ENCODE measurements at places on chromosomes 12 and 14.

DNA sequence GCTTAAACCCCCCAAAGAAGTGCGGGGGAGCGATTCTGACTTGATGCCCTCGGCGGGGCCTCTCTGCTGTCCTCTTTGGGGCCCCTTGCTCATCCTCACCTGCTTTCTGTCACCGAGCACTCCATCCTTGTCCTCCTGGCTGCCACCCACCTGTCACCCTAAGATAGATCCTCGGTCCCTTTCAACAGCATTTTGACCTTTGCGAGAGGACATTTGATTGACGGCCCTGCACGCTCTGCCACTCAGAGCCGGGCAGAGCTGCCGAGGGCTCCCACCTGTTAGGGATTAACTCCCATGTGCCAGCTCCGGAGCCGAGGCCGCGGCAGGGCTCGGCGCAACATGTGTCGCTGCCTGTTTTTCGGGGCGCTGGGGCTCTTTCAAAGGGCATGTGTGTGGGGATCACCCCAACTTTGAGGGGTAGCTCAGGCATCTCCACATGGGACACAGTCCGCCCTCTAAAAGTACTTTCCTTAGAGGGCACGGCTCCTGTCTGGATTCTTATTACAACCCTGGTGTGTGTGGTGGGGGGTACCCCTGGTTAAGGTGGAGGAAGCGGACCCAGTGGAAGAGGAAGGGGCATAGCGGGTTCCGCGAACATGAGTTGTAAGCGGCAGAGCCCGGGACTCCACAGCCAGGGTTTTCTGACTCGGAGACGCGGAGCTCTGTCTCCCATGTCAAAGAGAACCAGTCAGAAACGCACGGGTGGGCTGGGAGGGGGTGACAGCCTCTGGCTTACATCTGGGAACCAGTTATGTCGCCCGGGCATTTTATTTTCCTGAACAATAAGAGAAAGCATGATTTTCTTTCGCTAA, 811 bp upstream of the MEG3 start:
- no peak for DNase-seq

DNA sequence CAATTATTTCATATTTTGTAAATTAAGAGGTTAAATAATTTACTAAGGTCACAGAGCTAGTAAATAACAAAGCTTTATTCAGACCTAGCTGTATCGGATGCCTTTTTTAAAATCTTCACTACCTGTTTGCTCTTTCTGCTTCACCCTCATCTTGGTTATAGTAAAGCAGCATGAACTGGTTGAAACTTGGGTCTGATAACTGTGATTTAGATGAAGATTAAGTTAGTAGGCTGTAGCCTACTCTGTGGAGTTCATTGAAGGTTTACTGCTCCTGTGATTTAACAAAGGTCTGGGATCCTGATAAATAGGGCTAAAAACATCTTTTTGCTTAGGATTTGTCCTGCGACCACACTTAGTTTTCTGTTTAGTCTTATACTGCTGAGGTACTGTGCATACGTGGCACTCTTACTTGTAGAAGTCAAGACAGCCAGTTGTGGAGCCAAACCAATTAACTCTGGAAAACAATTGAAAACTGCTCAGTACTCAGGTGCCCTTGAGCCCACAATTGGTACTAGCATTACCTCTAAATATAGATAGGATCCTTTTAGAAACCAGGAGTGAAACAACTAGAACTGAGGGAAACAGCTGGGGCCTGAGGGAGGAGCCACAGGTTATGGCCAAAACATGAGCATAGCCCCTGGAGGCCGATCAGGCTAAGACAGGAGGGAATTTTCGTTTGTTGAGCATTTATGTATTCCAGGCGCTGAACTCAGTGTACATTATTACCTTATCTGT, 2.3 kb downstream of the SPATS2 start:
- DNase-seq: peak; percentile 72

- no peak for DNase-seq
Measured at GRCh38 chr14:51474854-51475253, 176.9 kb upstream of the FRMD6 start.

DNA sequence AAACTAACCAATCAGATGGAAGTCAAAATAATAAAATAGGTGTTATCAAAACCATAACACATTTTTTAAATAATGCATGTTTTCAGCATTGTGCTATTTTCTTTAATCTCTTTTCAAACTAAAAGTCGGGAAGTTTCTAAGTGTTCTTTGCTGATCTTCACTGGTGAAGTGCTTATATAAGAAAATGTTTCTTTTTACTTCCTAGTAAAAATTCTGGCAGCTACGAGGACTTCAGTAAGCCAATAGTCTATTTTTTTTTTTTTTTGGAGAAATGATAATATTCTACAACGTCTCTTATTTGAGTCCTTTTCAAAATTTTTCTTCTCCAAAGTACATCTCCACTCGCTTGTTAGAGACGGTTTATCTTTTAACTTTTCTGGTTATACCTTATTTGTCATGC, 448.0 kb downstream of the SLC6A15 start:
- no peak for DNase-seq

DNA sequence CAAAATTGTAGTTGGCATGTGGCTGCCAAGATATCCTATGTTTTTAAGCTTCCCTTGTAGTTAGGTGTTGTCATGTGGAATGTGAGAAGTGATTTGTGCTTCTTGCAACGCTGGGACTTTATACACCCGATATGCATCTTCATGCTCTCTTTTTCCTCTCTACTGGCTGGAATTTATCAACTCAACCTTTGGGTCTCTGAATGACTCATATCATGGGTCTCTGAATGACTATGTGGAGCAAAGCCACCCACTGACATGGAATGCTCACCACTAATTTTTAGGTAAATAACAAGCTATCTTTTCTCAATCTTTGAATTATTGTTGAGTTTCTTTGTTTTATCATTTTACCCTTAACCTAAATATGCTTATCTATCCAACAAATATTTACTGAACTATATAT, 144.6 kb downstream of the ATP23 start:
- DNase-seq: no peak

- DNase-seq: no peak
Measured at GRCh38 chr12:62783881-62784280, 151.1 kb downstream of the PPM1H start.

DNA sequence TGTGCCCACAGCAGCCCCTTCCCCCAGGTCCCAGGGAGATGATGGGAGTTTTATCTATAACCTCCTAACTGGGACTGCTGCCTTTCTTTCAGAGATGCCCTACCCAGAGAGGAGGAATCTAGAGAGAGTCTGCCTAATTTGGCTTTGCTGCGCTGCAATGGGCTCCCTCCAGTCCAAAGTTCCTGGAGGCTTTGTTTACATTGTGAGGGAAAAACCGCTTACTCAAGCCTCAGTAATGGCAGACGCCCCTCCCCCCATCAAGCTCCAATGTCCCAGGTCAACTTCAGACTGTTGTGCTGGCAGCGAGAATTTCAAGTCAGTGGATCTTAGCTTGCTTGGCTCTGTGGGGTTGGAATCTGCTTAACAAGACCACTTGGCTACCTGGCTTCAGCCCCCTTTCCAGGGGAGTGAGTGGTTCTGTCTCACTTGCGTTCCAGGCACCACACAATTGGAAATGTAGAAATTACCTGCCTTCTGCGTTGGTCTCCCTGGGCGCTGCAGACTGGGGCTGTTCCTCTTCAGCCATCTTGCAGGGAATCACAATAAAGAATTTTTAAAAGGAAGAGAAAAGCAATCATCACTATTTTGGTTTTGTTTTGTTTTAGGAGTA, 262.5 kb downstream of the FOXG1 start:
- no peak for DNase-seq

GRCh38 chr12:2049604-2050540, 2.9 kb upstream of the CACNA1C start:
- DNase-seq: no peak

GRCh38 chr12:70609739-70610491, 27.3 kb downstream of the PTPRB start:
- DNase-seq: no peak

DNA sequence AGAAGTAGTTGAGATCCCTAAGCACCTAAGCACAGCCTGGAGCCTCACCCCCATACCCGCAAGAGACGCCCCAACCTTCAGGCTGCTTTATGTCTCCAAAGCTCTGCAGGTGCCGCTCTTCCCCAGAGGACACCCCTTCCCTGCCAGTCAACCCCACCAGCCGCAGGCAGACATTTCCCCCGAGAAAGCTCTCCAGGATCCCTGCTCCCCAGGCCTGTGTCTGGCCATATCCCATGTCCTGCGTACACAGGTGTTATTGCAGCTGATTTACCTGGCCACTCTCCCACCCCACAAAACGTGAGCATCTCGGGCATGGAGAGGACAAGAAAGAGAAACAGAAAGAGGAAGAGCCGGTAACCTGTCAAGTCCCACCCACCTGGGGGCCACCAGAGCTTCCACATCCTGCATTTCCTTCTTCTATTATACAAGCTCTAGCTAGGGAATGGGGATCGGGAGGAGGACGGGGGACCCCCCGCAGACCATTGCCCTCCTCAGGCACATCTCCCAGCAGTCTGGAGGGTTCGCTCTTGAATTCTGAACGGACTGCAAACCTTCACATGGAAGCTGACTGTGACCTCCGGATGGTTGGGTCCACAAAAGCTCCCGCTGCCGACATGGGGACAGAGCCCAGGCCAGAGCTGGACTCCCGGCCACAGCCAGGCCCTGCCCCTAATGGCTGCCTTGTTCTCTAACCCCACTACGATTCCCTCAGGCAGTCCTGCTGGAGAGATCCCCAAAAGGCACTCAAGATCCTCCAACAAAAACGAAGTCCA, 17.6 kb downstream of the CCDC88C start:
- peak; percentile 55 for DNase-seq

GRCh38 chr14:32679927-32680612, 258.6 kb upstream of the NPAS3 start:
- no peak for DNase-seq

DNA sequence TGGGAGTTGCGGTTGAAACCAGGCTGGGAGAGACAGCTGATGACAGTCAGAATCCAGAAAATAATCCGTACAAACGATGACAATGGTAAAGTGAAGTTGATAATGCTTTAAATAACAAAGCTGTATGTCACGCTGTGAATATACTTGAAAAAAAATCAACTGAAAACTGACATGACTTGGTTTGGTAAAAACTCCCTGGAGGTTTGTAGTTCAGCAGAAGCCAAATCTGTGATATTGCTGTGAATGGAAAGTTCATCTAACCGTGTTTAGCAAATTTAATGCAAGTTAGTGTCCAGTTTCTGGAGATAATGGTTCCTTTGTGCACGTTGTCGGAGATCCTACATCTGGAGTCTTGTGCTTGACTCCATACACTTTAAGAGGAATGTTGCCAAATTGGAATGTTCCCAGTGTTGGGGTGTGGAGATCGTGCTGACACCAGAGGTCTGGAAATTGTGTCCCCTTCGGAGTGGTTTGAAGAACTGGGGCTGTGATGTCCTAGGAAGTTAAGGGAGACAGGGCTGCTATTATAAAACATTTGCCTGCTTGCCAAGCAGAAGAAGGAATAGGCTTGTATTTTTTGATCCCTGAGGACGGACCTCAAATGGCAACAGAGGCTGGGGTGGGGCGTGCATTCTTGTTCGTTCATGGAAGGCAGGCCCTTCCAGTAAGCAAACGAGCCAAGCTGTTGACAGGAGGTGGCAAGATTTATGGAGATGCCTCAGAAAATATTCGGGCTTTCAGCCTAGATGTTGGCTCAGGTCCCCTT, 30.6 kb downstream of the PPFIBP1 start:
- no peak for DNase-seq

DNA sequence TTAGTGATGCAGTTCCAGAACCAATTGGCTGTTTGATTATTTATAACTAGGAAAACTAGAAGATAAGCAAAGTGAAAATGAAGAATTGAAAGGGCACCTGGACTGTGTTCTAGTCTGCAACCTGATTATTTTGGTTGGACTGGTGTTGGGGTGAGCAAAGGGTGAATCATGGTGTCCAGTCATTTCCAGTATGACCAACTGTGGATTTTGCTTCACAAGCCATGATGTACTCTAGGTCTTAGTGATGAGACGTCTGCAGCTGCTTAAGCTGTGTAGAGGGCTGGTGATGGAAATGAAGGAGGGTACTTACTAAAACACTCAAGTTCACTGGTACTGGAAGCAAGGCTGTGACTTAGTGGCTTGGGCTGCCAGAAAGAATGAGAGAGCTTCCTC, 193.2 kb upstream of the FRMD6 start:
- DNase-seq: no peak

GRCh38 chr12:45582986-45583659, 146.4 kb upstream of the ARID2 start:
- DNase-seq: no peak

GRCh38 chr14:84036840-84037239, 1493.1 kb upstream of the FLRT2 start:
- DNase-seq: no peak

DNA sequence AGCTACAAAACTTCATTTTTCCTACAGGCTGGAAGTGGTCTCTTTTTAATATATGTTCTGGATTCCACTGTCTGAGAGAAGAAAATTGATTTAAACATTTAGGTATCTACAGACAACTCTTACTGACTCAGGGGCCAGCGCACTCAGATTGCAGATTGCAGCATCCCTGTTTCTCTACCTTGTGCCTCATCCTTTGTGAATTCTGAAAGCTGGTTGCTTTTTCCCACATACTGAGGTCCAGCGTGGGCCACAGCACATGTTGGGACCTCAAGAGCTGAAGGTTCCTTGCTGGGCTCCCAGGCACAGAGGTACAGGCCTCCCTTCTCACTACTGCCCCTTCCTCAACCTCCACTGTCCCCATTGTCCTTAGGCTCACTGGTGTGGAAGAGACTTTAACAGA, 101.7 kb upstream of the CCDC175 start:
- DNase-seq: no peak

GRCh38 chr14:72111911-72112310, 179.7 kb downstream of the RGS6 start:
- no peak for DNase-seq

DNA sequence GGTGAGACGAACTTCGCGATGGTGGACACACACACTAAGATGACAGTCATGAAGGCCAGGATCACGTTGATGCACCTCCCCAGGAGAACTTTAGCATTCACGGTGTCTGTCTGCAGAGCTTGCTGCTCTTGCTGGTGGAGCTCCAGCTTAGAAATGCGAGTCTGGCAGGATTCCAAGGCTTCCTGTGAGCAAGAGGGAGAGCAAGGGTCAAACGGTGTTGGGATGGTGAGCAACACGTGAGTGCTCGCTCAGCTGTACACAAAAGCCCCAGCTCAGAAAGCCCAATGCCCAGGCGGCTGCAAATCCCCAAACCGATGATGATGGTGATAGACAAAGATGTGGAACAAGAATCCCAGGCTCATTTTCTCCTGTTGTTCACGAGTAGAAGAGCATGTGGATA, 78.8 kb downstream of the TMCC3 start:
- DNase-seq: no peak

- no peak for DNase-seq
Measured at GRCh38 chr12:30610718-30611117, 85.0 kb downstream of the IPO8 start.

- no peak for DNase-seq
Measured at GRCh38 chr14:50475460-50475859, 56.9 kb downstream of the MAP4K5 start.

DNA sequence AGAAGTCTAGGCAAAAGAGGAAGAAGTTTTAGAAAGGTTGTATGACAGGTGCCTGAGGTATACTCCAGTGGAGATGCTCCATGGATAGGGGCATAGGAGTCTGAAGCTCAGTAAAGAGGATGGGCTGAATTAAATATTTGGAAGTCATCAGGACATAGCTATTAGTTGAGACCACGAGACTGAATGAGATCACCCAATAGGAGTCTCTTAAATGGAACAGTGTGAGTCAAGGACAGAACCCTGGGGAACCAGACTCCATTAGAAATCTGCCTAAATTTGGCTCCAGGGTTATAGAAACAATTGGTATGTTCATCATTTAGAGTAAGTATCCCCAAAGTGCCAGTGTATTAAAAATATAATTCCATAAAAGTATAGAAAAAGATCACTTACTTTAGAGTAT, 172.6 kb downstream of the PRKCH start:
- no peak for DNase-seq

GRCh38 chr12:108773798-108774788, 42.8 kb upstream of the CORO1C start:
- no peak for DNase-seq

- DNase-seq: peak; percentile 54
Measured at GRCh38 chr12:98399532-98399931, 115.9 kb upstream of the TMPO start.

Data from GM20000 (cell line).